ENCODE measurements at places on chromosomes 13 and 19.

DNA sequence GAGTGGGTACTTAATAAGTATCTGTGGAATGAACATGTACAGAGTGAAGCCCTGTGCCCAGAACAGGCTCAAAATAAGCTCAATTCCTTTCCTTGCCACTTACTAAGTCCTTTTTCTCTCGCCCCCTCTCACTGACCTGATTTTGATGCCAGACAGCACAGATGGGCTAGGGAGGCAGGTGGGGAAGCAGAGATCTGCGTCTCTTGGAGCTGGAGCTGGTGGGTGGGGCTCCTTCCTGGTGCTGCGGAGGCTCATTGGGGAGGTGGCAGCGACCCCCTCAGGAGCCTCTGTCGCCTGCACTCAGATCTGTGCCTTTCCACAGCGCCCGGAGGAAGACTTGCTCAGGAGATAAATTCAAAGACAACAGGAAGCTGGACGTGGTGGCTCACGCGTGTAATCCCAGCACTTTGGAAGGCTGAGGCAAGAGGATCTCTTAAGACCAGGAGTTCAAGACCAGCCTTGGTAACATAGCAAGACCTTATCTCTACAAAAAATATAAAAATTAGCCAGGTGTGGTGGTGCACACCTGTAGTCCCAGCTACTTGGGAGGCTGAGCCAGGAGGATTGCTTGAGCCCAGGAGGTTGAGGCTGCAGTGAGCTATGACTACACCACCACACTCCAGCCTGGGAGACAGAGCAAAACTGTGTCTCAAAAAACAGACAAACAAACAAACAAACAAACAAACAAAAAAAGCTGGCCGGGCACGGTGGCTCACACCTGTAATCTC is 14.6 kb downstream of the AKT2 start:
- no peak for DNase-seq

- no peak for DNase-seq
These were observed at the start of gene ADGRE3 for GRCh38 chr19:14674764-14675163. Gene ADGRE3, minus strand, starts transcription at chr19:14674844. Its CDS starts 74 bp downstream, at chr19:14674770.

GRCh38 chr19:35419046-35419445 is 29.0 kb upstream of the FFAR2 start:
- DNase-seq: no peak

DNA sequence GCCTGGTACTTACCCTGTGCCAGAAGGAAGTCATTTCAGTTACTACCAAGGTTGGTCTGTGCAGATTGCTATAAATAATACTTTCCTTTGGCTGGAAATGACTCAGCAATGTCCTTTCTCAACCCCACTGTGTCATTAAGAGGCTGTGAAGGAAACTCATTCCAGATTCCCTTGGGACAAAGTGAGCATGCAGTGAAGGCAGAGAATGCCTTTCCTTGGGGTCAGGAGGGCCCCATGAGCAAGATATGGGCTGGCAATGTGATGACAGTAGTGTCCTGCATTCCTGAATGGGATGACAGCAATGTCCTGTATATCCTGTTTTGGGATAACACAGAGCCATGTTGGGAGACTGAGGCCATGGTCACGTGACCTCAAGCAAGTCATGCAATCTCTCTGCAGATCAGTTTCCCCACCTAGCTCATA is 213.1 kb upstream of the TMTC4 start:
- DNase-seq: no peak

DNA sequence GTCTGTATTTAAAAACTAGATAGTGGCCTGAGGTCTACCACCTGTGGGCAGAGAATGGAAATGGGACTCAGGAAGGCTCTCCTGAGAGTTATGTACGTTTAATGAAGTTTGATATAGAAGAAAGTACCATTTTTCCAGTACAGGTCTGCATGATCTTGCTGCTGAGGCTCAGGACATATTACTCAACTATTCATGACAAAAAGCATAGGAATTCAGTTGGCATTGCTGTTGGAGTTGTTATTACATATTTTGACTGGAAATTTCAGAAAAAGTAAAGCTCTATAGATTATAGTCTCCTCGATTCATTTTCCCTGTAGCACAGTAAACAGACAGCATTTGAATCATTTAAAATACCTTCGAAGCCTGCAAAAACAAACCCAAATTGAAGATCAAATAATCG is 469.8 kb downstream of the DCT start:
- no peak for DNase-seq

DNA sequence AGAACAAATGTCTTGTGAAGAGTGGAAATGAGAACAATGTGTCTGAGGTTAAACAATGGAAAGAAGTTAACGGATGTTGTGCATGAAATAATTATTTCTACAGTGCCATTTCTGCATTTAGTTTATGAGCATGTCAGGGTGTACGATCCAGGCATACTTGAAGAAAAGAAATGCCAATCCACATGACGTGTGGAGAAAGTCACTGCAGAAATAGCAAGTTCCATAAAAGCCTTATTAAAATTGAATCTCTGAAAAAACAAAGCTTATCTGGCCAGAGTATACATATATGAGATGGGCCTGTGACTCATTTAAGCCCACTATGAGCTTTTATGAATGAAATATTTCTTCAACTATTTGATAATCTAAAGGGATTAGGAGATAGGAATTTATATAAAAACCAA is 426.1 kb downstream of the EFNB2 start:
- DNase-seq: no peak

DNA sequence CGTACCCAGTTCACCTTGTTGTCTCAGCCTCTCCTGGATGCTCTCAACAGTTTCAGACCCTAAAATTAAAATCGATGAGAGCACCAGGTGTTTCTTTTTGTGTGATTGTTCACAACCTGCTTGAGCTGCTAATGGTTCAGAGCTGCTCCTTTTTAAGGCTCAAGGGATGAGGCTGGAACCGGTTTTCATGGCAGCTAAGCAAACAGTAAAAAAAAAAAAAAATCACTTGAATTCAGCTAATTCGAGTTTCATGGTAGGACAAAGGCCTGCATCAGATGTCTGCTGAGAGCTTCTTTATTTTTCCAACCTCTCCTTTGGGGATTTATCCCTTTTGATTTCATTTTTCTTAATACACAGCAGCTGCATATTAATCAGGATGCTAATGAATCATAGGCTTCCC is 6.5 kb downstream of the SYCE2 start:
- DNase-seq: no peak

DNA sequence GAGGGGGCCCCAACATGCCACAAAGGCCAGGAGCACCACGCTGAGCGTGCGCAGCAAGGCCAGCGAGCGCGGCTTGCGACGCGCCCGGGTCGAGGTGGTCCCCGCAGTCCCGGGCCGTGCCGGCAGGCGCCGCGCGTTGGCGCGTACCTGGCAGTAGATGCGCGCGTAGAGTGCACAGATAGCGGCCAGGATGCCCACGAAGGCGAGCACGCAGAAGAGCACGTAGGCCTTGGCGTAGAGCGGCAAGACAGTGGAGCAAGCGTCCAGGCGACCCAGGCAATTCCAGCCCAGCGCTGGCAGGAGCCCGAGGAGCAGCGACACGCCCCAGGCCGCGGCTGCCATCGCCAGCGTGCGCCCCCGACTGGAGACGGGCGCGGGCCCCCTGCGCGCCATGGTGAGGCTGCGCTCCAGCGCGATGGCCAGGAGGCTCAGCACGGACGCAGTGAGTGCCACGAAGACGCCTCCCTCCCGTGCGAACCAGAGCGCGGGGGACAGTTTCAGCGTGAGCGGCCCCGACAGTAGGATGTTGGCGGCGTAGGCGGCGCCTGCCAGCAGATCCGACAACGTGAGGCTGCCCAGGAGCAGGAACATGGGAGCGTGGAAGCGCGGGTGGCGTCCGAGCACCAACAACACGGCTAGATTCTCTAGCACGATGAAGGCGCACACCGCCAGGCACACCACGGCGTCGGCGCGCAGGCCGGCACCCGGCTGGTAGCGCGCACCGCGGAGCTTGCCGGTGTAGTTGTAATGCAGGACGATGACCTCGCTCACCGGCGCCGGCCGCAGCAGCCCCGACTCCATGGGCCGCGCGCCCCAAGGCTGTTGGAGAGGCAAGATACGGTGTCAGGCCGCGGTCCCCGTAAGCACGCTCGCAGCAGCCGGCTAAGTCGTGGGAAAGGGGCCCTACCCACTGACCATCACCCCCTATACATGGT is 2.8 kb downstream of the S1PR5 start:
- DNase-seq: no peak

- no peak for DNase-seq
These were observed 139.3 kb downstream of the PCDH9 start for GRCh38 chr13:67090856-67091255.

DNA sequence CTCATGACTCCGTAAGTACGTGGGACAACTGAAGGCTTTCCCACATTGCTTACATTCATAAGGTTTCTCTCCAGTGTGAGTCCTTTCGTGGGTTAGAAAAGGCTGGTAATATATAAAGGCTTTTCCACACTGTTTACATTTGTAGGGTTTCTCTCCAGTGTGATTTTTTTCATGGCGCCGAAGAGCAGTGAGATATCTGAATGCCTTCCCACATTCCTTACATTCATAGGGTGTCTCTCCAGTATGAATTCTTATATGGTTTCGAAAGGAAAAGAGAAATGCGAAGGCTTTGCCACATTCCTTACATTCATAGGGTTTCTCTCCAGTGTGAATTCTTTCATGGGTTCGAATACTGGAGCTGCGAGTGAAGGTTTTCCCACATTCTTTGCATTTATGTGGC is 29.5 kb downstream of the ZNF490 start:
- no peak for DNase-seq

DNA sequence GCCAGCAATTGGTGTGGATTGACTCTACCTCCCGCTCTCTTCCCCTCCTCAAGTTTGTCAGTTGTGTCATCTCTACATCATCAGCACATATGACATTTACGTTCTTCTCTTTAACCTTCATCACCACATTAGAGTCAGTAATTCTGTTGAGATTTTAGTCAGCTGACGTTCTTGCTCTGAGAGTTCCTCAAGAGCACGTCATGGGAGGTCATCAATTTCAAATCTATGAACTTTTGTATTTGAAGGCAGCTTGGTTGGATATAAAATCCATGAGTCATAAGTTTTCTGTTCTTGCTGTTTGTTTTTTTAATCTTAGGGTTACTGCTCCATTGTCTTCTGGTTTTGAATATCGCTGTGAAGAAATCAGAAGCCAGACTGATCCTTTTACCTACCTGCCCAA is 21.8 kb upstream of the ARGLU1 start:
- DNase-seq: no peak

- DNase-seq: no peak
These were observed 10.5 kb downstream of the MBD3 start for GRCh38 chr19:1582201-1582600.

DNA sequence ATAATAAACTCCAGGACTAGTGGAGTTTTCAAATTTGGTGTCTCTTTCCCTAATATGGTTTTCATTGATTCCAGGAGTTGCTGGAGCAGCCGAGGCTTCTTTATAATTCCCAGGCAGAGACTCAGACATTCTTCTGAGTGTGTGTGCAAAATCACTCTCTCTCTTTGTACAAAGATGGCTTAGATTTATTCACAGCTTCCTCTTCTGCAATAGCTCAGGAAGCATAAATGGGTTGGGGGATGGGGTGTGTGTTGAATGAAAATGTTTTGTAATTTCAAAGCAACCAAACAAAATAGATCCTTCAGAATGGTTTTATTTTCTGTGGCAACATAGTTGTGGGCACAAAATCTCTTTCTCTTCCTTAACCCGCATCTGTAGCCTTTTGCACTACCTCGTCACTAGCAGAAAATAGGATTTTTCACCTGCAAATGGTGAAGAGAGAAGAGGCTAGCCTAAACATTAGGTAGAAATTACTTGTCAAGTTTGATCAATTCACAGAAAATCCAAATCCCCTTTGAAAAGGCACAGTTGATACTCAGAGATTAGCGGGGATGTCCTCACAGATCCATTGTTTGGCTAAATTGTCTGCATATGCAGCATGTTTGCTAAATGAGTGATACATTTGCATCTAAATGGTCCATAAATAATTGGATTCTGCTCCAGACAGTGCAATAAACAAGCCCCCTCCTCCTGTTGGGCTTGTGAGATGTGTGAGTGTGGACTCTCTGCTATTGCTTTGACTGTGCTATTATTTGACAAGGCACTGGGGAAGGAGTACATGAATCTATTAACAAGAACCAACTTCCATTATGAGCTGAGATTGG is 66.7 kb downstream of the CBY2 start:
- no peak for DNase-seq

DNA sequence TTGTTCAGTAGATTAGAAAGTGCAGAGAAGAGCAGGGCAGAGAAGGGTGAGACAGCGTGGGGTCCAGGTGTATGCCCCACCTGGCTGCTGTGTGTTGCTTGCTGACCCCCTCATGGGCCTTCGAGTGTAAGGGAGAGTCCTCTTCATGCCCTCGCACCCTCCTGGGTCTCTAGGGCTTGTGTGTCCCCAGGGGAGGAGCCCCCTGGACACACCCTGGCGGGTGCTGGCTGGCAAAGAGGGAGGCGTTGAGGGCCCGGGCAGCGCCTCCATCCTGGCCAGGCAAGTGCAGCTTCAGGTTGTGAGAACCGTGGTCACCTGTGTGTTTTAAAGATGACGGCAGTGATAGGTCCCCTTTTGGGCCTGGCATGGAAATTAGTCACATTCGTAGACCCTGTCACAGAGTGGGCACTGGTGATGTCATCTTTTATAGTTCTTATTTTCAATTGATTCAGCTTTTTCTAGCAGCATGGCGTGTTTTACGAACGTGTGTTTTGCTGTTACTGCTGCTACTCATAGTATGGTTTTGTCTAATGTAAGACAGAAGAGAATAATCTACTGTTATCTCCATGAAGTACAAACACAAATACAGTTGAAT is 18.7 kb downstream of the TFDP1 start:
- DNase-seq: no peak

- no peak for DNase-seq
These were observed 77.5 kb downstream of the C13orf42 start for GRCh38 chr13:51033421-51034185.

- DNase-seq: no peak
These were observed 405 bp upstream of the ZNF569 start for GRCh38 chr19:37467608-37468090.

- DNase-seq: no peak
These were observed 251.6 kb downstream of the KLF5 start for GRCh38 chr13:73310366-73310765.

DNA sequence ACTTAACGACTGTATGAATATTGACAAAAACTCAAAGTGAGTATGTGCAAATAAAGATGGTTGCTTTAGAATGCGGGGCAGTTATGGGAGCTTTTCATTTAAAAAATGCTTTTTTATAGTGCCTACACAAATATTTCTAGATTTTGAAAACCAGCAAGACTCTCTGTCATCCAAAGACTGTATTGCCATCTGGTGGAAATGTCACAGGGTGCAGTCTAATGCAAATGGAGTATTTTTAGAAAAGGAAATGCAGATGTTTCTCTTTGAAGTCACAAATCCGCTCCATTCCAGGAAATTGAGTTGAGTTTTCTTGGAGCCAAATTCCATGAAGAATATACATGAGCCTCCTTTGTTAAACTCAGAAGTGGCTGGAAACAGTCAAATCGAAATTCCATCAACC is 2.3 kb upstream of the C1QTNF9B start:
- no peak for DNase-seq

- no peak for DNase-seq
These were observed 155.0 kb upstream of the TSHZ3 start for GRCh38 chr19:31504221-31504620.

GRCh38 chr13:23701636-23702035 is 131.4 kb downstream of the TNFRSF19 start:
- no peak for DNase-seq

Measured in activated T-helper 9 cell treated with anti-CD3 and anti-CD28 coated beads, Interleukin-2, amount 50 U/mL, for 16 hours (primary cell).